ENCODE measurements at places on chromosomes 4 and X. TPM values are rescaled to one million over a fixed set of nuclear protein-coding genes. Genes with fewer than 3 reads are reported as not detected.

The TMPRSS11B gene
- not detected for total RNA-seq

The GPR119 gene
- total RNA-seq, result not detected

GRCh38 chr4:76897536-76898384 is at the start of gene SOWAHB:
SOWAHB (minus strand) TSS chr4:76898144; CDS start chr4:76897849, 295 bp downstream.
- peak; percentile 93 for DNase-seq
- peak within 1 kb of the TSS; percentile 74 for H3K27ac ChIP-seq

DNA sequence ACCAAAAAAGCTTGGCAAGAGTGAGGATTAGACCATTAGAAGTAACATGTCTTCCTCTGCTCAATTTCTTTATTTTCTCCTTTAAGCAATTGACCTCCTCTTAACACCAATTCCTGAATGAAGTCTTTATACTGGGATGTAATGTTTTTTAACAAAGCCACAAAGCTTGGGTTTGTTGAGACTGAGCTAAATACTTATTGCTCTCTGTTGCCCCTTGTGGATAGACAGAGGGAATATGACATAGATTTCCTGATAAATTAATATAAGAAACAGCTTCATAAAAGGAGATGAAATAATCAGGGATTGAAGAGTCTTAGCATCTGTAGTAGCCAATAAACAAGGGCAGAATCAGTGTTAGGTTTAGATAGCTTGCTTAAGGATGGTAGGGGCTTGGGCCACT is 57.6 kb downstream of the CCDC160 start:
- H3K27ac ChIP-seq, result no peak overlapping the region
- H3K36me3 ChIP-seq, result no peaks in the 10 kb centered on the region
- H3K4me1 ChIP-seq, result no peaks in the 10 kb centered on the region
- no peak overlapping the region for H3K4me3 ChIP-seq
- H3K27me3 ChIP-seq, result no peaks in the 10 kb centered on the region

GRCh38 chr4:105474099-105474518 is 247 bp upstream of the PPA2 start:
- DNase-seq, result peak; percentile 95
- H3K4me1 ChIP-seq, result peaks cover 29% of the 10 kb centered on the region
- H3K27me3 ChIP-seq, result no peaks in the 10 kb centered on the region
- H3K27ac ChIP-seq, result peak overlapping the region; percentile 98
